CD4-positive, alpha-beta T cell treated with Interleukin-2 at 100 ng/mL for 4 hours (primary cell): ENCODE measurements at places on chromosomes 4 and X.

- DNase-seq = no peak
These were observed 136.3 kb downstream of the BCOR start for GRCh38 chrX:39961441-39961840.

- peak; percentile 72 for DNase-seq
These were observed 828 bp downstream of the MCUB start for GRCh38 chr4:109560687-109561461.

DNA sequence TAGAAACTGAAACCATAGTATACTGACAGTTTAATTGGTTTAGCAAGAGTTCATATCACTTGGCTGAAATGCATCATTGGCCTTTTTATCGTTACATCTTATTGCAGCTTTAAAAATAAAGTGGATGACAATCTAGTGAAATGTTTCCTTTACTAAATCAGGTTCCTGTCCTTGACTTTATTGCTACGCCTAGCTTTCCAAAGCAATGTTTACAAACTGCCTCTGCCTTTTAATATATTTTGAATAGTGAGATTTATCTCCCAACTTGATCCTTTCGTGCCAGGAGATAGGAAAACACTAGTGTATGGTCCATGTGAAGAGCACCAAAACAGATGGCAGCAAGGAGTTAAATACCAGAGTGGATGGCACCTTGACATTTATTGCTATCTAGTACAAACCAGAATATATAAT lies 67.0 kb downstream of the GPC3 start:
- DNase-seq = no peak

GRCh38 chr4:47222276-47222675 lies 190.9 kb downstream of the GABRB1 start:
- no peak for DNase-seq

GRCh38 chr4:169922632-169923276 lies 103.4 kb downstream of the MFAP3L start:
- no peak for DNase-seq

- DNase-seq = no peak
These were observed 734.3 kb downstream of the STIM2 start for GRCh38 chr4:27594922-27595321.

DNA sequence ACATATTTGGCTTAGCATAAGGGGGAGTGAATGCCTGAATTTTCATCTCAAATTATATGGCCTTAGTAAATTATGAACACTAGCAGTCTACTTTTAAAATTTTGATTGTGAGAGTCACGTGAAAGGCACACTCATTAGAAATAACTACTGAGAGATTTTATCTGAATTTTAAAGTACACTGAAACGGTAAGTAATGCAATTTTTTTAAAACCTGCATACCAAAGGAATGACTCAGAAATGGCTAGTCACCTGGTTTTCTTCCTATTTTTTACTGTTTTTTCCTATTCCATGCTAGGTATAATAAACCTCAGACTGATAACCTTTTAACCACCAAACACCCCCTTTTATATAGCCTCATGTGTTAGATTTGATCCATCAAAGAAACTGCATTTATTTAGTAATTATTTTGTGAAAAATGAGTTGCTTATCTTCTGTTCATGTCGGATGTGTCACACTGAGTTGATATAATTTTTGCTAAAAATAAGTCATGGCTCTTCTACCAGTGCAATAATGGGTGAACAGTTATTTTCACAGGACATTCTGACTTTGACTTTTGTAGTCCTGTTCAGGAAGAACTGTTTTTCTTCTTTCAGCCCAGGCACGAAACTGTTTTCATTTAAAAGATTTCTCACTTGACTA lies 40.4 kb downstream of the CPEB2 start:
- no peak for DNase-seq

DNA sequence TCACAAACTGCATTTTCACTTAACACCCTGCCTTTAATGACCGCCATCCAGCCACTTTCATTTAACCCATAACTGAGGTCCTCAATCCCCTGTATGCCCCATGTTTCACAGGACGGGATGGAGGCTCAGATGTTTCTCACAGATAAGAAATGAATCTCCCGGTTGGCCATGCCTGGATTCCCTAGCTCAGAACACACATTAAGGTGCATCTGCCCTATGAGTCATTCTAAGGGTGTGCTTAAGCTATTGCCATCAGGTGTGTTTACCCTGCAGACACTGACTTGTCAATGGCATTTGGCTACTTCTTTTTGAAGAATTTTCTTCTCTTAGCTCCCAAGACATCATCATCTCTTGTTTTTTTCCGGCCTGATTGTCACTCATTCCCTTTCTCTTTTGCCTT lies 222.6 kb upstream of the SMIM31 start:
- DNase-seq = no peak

DNA sequence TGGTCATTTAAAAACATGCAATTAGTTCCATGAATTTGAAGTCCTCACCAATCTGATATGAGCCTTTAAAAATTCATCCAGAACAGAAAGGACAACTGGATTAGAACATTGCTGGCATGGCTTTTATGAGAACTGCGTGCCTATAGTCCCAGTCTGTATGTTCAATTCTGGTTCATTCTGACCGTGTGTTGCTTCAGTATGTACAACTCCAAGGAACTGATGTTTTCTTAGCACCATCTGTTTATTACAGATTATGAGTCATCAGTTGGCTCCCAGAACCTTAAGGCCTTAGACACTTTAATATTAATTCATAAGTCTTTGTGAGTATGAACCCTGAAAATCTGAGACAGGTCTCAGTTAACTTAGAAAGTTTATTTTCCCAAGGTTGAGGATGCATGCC lies 115.0 kb downstream of the CEP44 start:
- DNase-seq = no peak

DNA sequence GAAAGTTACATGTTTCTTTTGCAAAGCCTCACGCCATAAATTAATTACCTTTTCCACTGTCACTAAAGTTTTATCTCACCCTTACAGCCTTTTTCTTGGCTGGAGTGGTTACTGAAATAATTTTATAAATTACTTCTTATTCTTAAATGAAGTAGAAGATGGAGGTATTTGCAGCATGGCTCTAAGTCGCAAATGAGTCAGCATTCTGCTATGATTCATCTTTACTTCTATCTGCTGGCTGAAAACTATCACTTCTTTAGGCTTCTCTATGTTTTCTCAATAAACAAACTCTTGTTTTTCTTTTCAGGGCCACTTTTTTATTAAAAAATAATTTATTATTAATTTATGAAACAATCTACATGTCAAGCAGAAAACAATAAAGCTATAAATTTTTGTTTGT lies 210.2 kb upstream of the GYPA start:
- no peak for DNase-seq

DNA sequence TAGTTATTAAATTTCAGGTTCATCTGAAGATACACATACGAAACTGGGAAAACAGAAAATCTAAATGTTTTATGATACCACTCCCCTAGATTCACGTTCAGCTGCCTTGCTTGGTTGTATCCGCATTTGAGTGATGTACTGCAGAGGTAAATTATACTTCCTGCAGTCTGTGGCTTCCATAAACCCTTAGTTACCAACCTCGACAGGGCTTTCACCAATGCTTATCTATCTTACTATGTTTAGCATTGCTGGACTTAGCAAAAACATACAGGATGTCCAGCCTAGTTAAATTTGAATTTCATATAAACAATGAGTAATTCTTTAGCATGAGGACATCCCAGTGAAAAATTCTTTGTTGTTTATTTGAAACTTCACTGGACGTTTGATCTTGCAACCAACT lies 108.8 kb downstream of the TMA16 start:
- no peak for DNase-seq

DNA sequence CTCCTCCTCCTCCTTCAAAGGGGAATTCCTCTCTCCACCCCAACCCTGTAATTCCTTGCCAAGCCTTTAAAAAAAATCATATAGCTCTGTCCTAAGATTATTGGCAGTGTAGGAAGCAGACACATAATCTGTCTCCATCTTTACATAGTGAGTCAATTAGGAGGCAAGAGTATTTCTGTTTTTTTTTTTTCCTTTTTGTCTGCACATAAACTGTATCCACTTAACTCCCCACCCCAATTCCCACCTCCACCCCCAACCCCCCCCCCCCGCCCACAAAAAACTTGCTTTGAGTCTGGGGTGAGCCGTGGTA lies 182.5 kb downstream of the RASL11B start:
- DNase-seq = no peak

- DNase-seq = no peak
These were observed 298.3 kb upstream of the AGA start for GRCh38 chr4:177740563-177740962.
